ENCODE measurements at places on chromosomes 3 and 15.
A peak's percentile ranks its signal among the peaks of the same experiment; 100 is the strongest.

DNA sequence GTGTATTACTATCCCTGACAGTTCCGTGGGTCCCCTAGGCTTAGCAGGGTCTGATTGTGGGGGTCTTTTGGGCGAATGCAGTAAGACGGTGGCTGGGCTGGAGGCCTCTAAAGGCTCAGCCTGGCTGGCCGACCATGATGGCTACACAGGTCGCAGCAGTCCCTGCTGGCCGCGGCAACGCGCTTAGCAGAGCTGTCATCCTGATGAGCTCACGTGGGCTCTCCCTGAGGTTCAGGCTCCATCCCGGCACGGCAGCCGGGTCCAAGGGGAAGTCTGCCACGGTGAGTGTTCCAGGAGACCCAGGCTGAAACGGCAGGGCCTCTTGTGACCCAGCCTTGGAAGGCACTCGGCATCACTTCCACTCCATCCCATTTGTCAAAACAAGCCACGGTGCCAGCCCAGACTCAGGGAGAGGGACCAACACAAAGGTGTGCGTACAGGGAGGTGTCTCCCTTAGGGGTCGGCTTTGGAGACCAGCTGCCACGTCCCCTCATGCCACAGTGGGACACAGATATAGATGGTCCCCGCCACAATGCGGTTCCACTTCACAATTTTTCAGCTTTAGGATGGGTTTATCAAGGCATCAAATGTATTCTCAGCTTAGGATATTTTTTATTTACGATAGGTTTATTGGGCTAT is 101.8 kb downstream of the XXYLT1 start:
- no peak for DNase-seq

- DNase-seq, result no peak
These were observed 44.6 kb downstream of the ANKRD28 start for GRCh38 chr3:15753056-15753710.

GRCh38 chr15:76667943-76668715 is 237.0 kb downstream of the SCAPER start:
- no peak for DNase-seq

- DNase-seq, result no peak
These were observed 141.5 kb downstream of the GADL1 start for GRCh38 chr3:30752970-30753369.

DNA sequence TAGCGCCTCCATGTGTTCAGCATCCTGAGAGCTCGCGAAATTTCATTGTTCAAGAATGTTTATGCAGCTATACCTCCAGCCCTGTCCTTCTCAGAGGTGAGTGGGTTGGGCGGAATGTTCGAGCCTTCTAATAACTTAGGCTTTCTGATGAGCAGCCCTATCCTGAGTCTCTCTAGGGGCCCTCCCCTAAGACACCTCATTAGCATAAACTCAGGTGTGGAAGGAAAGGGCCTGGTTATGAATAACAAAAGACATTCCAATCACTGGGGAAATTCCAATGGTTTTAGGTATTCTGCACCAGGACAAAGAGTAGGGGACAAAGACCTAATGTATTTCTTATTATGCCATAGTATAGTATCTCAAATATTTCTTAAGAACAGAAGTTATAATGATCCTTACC is 138.1 kb upstream of the PDZRN3 start:
- DNase-seq, result no peak

GRCh38 chr15:98647026-98647773 is 1.1 kb upstream of the IGF1R start:
- DNase-seq, result peak; percentile 51

DNA sequence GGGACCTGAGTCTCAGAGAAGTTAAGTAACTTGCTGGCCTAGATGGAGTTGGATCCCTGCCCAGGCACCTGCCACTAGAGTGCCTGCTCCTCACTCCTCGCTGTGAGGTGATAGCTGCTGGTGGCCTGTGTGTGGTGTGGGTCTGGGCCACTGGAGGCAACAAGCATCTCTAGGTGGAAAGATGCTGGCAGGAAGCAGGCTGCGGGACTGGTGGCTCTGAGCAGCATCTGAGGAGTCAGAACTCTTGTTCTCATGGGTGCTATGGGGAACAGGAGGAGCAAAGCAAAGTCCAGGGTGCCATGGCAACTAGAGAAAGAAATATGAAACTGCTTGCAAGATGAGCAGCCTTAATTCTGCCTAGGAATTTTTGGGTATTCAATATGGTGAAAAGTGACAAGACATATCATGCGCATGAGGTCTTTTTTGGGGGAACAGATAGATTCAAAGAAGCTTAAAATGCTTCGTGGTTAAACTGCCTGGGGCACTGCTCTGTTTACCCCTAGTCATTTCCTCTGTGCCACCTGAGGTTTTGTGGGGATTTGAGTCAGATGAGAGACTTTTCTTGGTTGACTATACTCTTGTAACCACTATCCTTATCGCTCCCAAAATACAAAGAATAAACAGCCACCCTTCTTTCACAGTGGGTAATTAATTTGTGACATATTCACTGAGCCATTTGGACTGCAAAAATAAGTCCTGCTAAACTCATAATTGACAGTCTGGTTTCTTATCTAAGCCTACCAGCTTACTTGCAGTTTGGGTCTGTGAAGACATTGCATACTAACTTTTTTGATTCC is 50.3 kb downstream of the MED12L start:
- DNase-seq, result no peak

GRCh38 chr3:143850877-143851276 is 2.6 kb upstream of the SLC9A9 start:
- DNase-seq, result no peak

GRCh38 chr15:62141643-62142588 is 23.2 kb downstream of the C2CD4B start:
- DNase-seq, result no peak

- no peak for DNase-seq
These were observed 121.9 kb downstream of the ABI3BP start for GRCh38 chr3:100871306-100871705.

DNA sequence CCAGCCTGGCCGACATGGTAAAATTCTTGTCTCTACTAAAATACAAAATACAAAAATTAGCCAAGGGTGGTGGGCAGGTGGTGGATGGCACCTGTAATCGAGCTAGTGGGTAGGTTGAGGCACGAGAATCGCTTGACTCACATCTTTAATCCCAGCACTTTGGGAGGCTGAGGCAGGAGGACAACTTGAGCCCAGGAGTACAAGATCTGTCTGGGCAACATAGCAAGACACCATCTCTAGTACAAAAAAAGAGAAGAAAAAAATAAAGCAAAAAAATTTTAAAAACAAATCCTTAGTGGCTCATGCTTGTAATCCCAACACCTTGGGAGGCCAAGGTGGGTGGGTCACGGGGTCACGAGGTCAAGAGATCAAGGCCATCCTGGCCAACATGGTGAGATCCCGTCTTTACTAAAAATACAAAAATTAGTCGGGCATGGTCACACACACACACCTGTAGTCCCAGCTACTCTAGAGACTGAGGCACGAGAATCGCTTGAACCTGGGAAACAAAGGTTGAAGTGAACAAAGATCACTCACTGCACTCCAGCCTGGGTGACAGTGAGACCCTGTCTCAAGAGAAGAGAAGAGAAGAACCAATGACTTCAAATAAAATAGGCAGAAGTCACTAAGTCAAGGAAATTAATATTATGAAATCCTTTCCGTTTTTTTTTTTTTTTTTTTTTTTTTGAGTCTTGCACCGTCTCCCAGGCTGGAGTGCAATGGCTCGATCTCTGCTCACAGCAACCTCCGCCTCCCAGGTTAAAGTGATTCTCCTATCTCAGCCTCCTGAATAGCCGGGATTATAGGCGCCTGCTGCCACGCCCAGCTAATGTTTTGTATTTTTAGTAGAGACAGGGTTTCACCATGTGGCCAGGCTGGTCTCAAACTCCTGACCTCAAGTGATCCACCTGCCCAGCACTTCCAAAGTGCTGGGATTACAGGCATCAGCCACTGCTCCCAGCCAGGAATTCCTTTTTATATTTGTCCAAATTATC is 4.9 kb downstream of the RHOA start:
- no peak for DNase-seq

DNA sequence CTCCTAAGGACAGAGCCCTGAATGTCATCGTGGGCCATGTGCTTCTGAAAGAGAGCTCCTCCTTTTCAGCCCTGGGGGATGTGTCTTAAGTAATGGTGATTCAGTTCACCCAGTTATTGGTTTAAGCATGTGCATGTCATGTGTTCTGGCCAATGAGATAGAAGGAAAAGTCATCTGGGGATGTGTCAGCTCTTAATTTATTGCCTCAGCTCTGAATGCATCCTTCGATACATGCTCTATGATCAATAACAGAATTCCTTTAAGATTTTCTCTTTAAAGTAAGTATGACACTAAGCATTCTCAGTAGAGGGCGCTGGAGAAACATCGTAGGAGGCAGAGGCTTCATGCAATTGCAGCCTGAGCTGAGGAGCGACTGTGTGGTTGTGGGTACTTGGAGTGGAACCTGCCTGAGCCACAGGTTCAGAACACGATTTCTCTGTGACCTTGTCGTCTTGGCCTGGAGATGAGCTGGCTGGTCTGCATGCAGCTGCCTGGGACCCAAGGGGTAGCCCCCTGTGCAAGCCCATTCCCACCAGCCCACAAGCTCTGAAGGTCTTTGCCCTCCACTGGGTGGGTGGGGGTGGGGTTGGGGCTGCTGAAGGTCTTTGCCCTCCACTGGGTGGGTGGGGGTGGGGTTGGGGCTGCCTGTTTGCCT is 69.5 kb downstream of the C3orf38 start:
- no peak for DNase-seq

GRCh38 chr3:126314305-126314789 is 42.9 kb downstream of the KLF15 start:
- no peak for DNase-seq

DNA sequence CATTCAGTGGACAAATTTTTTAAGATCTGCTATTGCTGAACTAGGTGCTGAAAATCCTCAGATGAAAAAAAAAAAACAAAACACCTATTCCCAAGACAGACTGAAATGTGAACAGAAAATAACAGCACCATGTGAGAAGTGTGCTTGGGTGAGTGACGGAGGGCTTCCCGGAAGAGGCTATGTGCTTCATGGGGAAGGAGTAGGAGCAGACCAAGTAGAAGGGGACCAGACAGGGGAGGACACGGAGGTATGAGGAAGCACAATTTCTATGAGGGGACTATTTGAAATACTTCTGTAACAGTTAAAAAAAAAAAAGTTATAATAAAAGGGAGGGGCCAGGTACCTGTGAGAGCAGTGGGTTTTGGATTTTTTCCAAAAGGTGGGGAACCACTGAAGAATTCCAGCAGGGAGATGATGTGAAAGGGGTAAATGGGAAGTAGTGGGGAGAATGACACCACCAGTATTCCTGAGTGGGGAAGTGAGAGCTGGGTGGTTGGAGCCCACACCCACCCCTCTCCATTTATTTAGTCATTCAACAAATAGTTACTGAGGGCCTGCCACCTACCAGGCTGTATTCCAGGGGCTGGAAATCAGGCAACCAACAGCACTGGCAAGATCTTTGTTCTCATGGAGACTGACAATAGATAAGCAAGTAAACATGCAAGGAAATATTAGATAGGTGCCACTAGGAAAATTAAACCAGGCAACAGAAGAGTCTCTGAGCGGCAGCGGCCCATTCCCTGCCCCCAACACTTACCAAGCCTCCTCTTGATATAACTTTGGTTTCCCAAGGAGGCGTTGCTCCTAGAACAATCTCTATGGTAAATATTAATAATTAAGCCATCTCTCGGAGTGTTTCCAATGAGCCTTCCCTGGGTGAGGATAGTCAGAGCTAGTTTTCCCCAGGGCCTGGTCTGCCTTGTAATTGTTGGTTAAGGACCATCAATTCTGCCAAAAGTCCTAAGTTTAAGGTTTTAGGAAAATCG is 3.8 kb upstream of the USP3 start:
- no peak for DNase-seq

Data from activated CD4-positive, CD25-positive, alpha-beta regulatory T cell (primary cell).